ENCODE measurements at places on chromosomes 3 and 15.

- DNase-seq: no peak
These were observed 755.7 kb upstream of the ALCAM start for GRCh38 chr3:104610730-104611652.

DNA sequence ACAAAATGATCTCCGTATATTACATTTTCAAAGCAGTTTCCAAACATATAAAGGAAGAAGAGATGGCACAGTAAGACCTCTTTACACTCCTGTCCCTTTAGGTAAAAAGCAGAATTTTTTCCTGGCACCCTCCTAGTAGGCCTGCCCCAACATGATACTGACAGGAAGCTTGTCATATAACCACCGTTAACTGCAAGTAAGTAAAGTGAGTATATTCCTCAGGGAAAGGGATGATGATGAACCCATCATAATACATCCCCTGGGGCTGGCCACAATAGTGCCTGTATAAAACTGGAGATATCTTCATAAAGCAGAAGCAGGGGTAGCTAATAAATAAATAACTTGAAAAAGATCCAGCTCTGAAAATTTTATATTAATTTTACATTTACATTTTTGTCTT lies 893.0 kb downstream of the DIPK2A start:
- no peak for DNase-seq

GRCh38 chr15:39247574-39247973 lies 333.3 kb upstream of the THBS1 start:
- no peak for DNase-seq

DNA sequence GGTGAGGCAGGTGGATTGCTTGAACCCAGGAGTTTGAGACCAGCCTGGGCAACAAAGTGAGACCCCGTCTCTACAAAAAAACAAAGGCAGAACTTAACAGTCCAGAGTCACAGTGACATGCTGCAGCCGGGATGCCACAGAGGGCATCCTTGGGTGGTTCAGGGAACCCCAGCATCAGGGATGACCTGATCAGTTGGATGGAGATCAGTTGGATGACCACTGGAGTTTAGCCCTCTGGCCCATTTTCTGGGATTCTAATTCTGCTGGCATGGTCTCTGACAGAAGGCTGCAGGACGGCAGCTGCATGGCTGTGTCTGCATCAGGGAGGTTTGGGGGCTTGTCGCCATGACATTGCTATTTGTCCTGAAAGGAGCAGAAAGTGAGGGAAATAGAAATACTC lies 19.8 kb downstream of the WHAMM start:
- no peak for DNase-seq

DNA sequence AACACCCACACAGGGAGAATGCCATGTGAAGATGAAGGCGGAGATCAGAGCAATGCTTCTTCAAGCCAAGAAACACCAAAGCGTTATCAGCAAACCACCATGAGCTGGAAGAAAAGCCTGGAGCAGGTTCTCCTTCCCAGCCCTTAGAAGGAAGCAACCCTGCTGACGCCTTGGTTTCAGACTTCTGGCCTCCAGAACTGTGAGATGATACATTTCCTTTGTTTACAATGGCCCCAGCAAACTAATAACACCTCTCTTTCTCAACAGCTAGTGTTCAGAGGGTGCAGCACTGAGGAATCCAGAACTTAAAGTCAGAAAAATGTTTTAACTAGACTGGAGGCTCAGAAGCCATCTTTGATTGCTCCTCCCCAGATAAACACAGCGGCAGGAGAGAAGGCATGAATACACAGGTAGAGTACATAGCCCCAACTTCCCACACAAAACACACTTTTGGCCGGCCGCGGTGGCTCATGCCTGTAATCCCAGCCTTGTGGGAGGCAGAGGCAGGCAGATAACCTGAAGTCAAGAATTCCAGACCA lies 132.4 kb upstream of the LPP start:
- DNase-seq: no peak

DNA sequence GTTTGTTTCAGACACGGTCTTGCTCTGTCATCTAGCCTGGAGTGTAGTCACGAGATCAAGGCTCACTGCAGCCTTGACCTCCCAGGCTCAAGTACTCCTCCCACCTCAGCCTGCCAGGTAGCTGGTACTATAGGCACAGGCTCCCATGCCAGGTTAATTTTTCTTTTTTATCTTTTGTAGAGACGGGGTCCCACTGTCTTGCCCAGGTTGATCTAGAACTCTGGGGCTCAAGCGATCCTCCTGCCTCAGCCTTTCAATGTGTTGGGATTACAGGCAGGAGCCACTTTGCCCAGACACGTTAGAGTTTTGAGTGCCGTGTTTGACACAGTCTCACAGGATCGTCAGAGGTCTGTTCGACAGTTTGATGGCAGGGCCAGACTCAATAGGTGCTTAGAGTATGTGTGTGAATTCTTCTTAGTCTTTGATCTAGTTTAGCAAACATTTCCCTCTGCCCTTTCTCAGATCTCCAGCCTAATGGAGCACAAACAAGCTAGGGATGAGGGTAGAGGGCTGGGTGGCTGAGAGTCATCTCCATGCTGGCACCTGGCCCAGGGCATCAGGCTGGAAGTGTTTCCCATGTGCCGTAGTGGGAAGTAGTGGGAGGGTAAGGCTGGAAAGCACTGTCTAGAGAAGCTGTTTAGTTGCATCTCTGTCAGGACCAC lies 66.1 kb upstream of the DLG1 start:
- DNase-seq: peak; percentile 29

- DNase-seq: no peak
These were observed 805.8 kb downstream of the NAALADL2 start for GRCh38 chr3:175664911-175665310.

DNA sequence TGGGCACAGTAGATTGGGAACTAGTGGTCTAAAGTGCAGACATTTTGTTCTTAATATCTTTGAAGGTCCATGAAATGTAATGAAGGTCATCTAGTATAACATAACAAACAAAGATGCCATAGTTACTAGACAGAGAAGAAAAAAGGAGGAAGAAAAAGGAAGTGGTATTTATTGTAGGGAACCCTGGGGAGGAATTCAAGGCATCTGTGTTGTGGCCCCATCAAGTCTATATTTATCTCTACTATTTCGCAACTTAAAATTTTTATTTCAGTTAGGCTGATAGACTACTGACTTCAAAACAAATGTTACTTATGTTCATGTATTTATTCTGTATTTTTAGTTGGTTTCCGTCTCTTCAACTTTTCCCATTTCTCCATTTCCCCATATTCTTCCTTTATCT lies 48.9 kb upstream of the ZDHHC23 start:
- no peak for DNase-seq

GRCh38 chr3:134793562-134793961 lies 1.5 kb upstream of the EPHB1 start:
- no peak for DNase-seq

- no peak for DNase-seq
These were observed 25.8 kb upstream of the ADPGK start for GRCh38 chr15:72809329-72809728.

- DNase-seq: no peak
These were observed 147.5 kb downstream of the AKAP13 start for GRCh38 chr15:85527895-85528294.

DNA sequence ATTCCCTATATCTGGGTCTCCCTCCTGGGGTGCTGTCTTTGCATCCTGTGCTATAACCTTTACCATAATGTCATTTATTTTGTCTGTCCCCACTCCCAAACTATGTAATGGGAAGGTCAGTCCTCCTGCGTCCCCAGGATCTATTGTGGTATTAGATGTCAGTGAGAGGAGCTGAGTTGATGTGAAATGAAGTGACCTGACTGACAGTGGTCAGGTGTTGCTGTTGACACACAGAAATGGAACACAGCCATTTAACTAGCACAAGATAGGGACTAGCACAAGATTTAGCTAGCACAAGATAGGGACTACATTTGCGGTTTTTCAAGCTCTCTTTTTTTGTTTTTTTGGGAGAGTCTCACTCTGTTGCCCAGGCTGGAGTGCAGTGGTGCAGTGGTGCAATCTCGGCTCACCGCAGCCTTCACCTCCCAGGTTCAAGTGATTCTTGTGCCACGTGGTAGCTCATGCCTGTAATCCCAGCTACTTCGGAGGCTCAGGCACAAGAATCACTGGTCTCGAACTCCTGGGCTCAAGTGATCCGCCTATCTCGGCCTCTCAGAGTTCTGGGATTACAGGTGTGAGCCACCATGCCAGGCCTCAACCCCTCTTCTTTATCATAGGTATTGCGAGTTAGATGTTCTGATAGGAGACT lies 5.2 kb downstream of the NGRN start:
- no peak for DNase-seq

GRCh38 chr3:23806534-23807423 lies 1.0 kb downstream of the UBE2E1 start:
- DNase-seq: no peak

GRCh38 chr3:141384157-141384556 lies 15.9 kb downstream of the ZBTB38 start:
- no peak for DNase-seq

DNA sequence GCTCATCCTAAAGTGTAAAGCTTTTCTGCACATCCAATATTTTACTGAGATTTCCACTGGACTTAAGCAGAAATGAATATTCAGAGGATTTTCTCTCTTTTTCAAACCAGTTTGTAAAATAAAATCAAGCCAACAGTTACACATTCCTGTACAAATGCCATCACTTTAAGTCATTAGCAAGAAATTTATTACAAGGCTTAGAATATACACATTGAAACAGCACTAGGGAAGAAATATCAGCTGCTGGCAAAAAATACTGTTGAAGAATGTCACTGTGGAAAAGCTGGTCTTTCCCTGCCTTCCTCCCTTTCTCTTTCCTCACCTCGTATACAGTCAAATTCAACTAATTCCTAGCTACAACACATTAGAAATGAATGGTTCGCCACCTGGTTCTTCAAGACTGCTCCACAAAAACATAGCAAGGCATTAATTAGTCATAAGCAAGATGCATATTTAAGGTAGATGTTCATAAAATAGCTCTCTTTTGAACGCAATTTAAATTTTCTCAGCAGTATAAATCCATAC lies 21.3 kb downstream of the PLOD2 start:
- DNase-seq: no peak

- no peak for DNase-seq
These were observed 37.2 kb downstream of the DPH3 start for GRCh38 chr3:16227566-16227965.

DNA sequence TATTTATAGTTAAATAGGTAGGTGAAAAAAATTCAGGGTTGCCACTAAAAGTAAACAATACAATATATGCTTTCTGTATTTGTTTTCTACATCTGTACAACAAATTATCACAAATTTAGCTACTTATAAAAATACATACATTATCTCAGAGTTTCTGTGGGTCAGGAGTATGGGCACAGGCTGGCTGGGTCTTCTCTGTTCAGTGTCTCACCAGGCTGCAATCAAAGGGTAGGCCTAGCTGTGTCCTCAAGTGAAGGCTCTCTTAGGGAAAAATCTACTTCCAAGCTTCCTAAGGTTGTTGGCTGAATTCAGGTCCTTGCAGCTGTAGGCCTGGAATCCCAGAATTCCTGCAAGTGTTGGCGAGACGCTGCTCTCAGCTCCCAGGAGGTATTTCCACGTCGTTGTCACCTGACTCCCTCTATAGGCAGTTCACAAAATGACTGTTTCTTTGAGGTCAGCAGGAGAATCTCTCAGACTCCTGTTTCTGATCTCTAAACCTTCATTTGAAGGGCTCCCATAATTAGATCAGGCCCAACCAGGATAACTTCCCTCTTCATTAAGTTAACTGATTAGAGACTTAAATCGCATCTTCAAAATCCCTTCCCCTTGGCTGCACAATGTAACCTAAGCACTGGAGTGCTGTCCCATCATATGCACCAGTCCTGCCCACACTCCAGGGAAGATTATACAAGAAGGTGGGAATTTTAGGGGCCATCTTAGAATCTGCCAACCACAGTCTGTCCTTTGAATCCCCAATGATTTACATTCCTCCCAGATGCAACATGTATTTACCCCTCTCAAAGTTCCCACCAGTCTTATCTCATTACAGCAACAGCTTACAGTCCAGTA lies 296.6 kb downstream of the SUCLG2 start:
- peak; percentile 23 for DNase-seq

DNA sequence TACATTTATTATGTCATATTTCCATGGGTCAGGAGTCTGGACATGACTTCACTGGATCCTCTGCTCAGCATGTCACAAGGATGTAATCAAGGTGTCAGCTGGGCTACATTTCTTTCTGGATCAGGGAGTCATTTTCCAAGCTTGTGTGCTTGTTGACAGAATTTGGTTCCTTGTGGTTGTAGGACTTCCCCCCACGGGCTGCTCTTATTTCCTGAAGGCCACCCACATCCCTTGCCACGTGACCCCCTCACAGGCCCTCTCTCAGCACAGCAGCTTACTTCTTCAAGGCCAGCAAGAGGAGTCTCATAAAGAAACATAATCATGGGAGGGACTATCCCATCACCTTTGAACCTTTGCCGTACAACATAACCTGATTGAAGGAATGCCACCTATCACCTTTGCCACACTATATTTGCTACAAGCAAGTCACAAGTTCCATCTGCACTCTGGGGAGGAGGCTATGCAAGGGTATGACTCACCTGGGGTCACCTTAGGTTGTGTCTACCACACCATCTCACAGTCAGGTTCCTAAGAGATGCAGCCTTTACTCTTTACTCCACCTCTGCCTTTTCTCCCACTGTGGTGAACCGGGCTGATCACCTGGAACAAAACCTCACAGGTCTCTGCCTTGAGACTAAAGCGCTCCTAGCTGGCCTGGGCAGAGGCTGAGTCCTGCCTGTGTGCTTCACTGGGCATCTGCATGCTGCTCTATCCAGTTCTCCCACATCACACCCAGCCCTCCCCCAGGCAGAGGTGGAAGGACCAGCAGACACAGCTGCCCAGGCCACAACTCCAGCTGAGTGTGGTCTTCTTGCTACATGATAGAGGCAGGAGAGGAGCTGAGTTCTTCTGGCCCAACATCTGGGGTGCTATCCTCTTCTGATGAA lies 13.5 kb downstream of the RAB6B start:
- DNase-seq: no peak

DNA sequence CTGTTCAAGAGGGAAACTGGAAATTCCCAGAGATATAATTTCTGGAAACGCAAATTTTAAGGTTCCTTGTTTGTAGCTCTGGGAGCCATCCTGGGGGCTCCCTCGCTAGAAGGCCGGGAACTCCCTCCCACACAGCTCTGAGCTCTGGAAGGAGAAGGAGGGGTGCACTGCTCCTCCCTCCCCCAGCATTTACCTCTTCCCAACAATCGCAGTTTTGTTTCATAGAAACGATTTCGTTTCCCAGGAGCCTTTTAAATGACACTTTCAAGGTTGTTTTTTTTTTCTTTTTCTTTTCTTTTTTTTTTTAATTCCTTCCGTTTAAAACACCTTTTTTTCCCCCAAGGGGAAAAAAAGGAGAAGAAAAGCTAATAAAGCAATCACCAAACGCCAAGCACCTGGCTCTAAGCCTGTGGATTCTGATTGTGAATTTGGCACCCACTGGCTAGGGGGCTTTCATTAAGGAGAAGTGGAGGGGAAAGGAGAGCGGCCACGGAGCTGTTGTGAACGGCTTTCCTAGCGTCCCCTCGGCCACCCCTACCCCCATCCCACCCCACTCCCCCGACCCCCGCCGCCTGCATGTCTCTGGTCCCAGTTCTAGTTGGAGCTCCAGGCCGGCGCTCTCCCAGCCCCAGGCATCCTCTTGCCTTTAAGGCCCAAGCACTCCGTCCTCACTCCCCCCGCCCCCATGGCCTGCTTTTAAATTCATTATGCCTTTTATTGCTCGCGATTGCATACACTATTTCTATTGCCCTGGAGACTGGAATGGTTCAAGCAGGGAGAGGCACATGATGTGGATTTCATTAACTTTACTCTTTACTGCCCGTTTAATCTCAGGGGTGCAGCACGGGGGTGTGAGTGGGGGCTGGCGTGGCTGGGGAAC lies 13.6 kb upstream of the CCDC33 start:
- DNase-seq: no peak

Data from RCC 7860 (cell line).